ENCODE measurements at places on chromosomes 6 and 20.

DNA sequence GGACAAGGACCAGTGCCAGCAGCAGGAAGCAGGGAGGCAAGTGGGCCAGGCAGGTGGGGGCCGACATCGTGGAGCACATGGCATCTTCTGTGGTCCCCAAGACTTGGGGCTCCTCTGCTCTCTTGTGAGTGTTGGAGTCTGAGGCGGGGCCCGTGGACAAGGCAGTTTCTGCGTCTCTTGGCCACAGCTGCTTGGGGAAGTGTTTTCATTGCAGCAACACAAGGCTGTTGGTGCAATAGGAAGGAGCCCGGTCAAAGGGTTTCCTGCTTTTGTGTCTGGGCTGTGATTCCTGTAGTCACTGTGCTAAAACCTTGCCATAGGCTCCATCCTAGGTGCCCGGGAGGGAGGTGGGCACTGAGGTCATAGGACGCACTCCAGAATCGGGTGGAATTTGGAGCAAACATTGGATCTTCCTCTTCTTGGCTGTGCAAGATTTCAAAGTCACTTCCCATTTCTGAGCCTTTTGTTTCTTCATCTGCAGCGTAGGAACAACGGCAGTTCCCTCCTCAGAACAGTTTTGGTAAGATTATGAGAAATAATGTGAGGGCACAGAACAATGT lies at the start of gene SIRPB2:
SIRPB2 (minus strand) TSS at position 140 of the 560 bp plus-strand sequence; CDS start at position 79, 61 bp downstream.
- DNase-seq = no peak

DNA sequence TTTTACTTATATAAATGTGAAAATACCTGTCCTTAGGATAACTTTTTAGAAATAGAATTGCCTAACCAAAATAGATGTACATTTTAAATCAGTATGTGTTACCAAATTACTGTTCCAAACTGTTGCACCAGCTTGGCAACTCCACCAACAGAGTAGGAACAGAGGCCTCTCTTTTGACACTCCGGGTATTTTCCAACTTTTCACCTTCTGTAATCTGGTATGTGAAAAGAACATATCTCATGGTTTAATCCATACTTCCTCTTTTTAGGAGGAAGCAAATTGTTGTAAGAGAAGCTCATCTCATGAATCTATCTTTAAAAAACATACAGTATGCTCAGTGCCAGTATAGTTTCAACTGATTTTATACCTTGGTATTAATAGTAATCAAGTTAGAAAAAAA lies 24.9 kb downstream of the RNF144B start:
- DNase-seq = no peak

DNA sequence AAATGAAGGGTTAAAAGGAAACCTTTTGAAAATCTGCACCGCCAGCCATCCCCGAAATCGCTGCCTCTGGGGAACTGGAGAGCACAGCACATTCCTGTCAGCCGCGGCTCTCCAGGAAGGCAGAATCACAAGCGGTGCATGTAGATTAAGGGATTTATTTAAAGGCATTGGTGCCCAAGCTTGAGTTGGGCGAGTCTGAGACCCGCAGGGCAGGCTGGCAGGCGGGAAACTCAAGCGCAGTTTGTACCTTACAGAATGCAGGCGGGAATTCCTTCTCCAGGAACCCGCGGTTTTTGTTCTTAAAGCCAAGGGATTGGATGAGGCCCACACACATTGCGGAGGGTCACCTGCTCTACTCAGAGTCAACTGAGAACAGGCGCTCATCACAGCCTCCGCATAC lies 10.8 kb downstream of the GPR31 start:
- no peak for DNase-seq

DNA sequence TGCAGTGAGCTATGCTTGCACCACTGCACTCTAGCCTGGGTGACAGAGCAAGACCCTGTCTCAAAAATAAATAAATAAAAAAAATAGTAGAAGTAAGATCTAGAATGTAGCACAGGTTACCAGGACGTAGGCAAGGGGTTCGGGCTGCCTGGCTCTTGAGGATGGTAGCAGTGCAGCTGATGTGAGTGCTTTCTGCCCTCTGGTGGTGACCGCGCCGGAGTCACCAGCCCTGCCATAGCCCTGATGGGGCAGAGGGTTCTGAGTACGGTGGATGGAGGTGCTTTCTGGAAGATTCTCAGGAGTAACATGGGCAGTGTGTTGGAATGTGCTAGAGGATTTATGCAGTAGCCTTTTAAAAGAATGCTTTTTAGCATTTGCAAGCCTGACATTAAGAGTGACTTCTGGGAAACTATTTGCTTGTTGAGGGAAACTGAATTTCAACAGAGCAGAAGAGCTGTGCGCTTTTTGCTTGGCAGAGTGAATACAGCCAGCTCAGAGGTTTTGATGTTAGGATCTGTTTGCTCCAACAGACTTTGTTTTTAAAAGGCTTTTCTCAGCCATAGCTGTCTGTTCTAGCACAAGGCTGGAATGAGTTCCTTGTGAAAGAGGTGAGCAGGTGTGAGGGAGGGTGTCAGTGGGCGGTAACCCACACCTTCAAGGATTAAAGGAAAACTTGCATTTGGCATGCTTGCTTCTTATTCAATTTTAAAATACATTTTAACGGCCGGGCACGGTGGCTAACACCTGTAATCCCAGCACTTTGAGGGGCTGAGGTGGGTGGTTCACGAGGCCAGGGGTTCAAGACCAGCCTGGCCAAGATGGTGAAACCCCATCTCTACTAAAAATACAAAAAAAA lies 65.9 kb downstream of the PTPN1 start:
- DNase-seq = peak; percentile 57

DNA sequence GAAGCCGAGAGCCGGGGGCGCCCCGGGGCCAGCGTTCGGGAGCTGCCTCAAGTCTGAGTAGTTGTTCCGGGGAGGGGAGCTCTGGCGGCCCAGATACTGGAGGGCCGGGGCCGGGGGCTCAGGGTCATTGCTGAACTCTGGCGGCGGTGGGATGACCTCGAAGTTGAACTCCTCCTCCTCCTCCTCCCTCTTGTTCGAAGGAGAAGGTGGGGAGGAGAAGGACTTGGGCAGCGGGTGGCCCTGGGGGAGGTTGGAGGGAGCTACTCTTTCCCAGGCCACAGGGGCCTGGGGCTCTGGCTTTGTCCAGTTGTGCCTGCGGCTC lies 37.7 kb downstream of the C6orf132 start:
- DNase-seq = no peak

DNA sequence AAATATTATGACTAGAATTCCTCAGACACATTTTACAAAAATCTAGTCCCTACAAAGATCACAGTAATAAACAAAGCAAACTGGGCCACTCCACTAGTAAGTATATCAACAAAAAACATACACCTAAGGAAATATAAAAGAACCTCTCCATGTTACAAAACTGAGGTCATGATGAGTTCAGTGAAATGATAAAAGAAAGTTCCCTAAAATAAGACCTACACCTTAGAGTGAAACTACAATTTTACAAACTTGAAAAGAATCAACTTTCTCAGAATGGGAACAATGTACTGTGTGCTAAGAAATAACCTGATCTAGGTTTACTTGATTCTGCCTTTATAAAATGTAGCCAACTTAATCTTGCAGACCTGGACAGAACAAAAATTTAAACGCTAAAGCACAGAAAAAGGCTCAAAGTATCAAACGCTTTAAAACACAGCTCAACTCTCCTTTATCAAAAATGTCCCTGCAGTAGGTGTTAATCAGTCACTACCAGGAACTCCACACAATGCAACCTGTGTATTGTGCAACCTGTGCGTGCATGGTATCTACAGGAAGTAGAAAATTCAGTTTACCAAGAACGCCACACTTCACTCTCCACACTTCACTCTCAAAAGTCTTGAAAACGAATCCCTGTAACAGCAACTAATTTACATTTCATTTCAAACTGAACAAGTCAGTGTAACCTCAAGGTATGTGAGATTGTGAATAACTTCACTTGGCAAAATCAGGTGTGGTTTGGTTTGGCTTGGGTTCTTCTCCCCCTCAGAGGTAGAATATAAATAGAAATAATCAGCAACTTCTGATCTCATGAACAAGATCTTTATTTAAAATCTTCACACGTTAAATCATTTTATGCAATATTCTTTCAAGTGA lies 1.8 kb downstream of the RALGAPA2 start:
- DNase-seq = no peak

GRCh38 chr6:170448317-170448716 lies 104.8 kb downstream of the PSMB1 start:
- no peak for DNase-seq

DNA sequence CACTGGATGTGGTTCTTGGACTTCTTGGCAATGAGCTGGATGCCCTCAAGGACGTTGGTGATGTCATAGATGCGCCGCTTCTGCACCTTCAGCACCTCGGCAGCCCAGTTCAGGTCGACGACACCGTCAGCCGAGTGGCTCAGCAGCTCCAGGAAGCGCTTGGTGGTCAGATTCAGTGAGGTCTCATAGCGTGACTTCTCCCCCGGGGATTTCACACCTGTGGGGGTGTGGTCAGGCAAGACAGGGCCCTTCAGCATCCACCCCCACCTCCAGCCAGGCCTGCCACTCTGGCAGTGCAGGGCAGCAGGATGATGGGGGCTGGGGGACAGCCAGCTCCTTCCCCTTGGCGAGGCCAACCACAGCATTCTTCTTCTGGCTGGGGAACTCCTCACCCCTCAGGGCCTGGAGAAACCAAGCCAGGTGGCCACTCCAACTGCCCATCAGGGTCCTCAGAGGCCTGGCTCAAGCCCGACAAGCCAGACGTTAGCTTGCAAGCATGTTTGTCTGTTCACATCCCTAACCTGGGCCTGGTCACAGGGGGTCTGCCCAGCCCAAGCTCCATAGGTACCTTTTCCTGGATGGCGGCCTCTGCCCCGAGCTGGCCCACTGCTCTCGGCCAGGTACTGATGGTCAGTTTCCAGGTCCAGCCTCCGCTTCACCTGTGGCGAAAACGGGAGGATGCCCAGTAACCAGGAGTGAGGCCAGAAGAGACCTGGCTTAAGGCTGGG lies 5.7 kb upstream of the NECAB3 start:
- no peak for DNase-seq

DNA sequence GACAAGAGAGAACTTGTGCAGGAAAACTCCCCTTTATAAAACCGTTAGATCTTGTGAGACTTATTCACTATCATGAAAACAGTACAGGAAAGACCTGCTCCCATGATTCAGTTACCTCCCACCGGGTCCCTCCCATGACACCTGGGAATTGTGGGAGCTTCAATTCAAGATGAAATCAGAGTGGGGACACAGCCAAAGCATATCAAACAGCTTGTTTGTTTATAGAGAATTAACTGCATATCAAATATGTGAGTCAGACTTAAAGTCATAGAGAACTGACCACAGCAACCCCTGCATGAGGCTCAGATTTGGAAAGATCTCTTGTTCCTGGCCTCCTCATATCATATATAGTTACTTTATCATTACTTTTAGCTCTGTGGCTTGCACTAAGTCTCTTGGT lies 29.1 kb upstream of the HDAC2 start:
- DNase-seq = no peak

- DNase-seq = no peak
These were observed 3.9 kb upstream of the CNPY3 start for GRCh38 chr6:42925248-42925857.

DNA sequence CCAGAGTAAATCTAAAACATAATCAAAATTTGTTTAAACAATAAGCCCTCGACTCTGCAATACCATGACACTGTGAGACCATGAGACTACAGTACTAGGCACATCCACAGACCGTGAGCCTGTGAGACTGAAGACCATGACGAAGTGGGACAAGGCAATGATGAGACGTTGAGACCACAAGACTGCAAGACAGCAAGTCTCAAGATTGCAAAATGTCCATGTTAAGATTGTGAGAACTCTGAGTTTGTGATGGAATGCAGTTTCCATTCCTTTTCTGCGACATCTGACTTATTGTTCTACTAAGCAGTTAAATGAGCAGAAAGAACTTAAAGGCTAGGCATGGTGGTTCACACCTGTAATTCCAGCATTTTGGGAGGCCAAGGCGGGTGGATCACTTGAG lies 102.1 kb upstream of the PHACTR1 start:
- DNase-seq = no peak

DNA sequence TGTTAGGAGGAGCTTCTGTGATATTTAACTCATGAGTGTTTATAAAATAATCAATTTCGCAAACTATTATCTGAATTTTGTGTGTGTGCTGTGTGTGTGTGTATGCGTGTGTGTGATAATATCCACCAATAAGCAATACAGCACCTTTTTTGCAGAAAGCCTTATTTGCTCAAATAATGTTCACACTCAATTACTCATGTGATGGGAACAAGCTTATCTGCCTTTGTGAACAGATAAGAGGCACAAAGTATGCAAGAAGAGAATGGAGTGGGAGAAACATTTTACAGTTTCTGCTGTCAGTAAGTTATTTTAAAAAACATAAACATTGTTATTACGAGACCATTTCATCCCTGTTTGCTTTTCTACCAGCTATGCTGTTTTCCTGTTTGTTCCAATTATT lies 36.7 kb upstream of the PTPRK start:
- DNase-seq = no peak

DNA sequence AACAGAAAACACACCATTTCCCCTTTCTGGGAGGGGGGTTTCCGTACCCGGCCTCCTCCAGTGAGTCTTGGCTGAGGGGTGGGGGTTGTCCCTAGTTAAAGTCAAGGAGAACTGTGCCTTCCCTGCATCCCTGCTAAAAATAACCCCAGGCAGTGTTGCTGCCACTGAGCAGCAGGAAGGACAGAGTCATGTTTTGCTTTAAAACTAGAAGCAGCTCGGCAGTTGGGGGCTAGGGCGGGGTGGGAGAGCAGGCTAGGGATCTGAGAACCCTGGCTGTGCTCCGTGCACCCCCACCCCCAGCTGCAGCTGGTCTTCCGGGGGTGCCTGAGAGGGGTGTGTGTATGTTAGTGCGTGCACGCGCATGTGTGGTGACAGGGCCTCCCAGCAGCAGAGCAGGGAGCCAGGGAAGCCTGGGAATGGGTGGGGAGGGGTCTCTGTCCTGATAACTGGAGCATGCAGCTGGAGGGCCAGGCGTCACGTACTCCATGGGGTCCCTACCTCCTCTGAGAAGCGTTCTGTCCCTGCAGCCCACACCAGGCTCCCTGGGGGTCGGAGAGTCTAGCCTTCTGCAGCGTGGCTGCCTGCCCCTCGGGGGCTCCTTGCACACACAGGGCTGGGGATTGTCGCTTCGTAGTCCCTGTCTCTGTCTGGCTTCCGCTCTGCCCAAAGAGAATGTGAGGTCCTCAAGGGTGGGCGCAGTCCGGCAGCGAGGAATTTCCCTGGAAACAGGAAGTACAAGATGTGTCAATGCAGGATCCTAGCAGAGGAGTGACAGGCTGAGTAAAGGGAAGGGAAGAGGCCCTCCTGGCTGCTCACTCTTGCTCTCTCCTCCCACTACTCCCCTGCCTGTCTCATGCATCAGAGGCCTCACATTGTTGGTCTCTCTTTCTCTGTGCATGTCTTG lies 16.8 kb upstream of the ARMC12 start:
- no peak for DNase-seq

DNA sequence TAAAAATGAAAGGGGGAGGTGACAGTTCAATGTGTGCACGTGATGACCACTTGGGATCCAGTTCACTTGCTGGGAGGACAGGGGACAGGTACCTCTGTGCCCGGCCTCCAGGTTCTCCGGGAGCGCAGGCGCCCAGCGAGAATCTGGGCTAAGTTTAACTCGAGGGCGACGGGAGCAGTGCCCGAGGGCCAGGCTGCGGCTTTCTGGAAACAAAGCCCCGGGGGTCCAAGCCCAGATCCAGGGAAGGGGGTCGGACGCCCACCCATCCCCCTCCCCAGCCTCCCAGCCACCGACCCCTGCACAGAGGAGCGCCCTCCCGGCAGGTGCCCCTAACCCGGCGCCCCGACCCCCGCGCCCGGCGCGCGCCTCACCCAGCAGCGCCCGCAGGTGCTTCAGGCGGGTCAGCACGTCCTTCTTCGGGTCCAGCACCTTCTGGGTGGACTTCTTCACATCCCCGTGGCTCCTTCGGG lies 405 bp downstream of the RALGAPA2 start:
- no peak for DNase-seq

- no peak for DNase-seq
These were observed 89.1 kb upstream of the PHACTR3 start for GRCh38 chr20:59515013-59515905.

- peak; percentile 5 for DNase-seq
These were observed 54.8 kb upstream of the AKIRIN2 start for GRCh38 chr6:87756858-87757257.
